Stimulated activated CD4-positive, alpha-beta T cell treated with anti-CD3 and anti-CD28 coated beads, Interleukin-1b, Interleukin-23, amount 100 ng/mL, for 24 hours (primary cell): ENCODE measurements at places on chromosomes 3 and 15.

- no peak for DNase-seq
Measured at GRCh38 chr3:124261306-124261705, 269.4 kb upstream of the ROPN1 start.

GRCh38 chr15:69037482-69037881 lies 23.0 kb downstream of the NOX5 start:
- no peak for DNase-seq

DNA sequence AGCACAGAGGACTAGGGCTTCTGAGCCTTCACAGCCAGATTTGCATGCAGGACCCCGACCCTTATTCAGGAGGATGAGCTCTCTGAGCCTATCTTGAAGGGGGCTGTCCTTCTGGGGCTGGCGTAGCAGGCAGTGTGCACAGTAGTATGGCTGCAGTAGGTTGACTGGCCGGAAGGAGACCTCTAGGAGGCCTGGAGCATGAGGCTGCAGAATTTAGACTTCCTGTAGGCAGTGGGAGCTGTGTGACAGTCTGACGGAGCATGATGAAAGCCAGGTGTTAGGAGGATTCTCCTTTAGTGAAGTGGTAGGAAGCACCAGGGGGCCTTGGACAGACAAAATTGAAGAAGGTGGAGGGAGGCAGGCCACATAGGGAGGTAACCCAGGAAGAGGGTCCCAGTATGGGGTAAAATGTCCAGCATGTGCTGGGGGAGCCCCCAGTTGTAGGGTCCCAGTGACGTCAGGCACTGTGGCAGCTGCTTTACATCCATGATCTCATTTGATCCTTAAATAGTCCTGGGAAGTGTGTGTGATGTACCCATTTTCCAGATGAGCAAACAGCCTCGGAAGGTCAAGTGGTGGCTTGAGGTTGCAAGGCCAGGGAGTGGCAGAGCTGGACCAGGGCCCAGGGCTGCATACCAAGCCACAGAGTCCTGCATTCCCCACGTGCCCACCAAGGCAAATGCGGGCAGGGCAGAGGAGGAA lies 36.1 kb downstream of the SPSB4 start:
- DNase-seq: no peak

- no peak for DNase-seq
Measured at GRCh38 chr3:71763426-71763825, 9.8 kb downstream of the GPR27 start.

GRCh38 chr15:99248000-99248715 lies 1.2 kb downstream of the TTC23 start:
- no peak for DNase-seq

- no peak for DNase-seq
Measured at GRCh38 chr3:73404435-73404834, 220.3 kb downstream of the PDZRN3 start.

GRCh38 chr3:183264268-183264667 lies 11.2 kb downstream of the B3GNT5 start:
- no peak for DNase-seq

- peak; percentile 34 for DNase-seq
Measured at GRCh38 chr3:38521391-38521987, 25.3 kb downstream of the EXOG start.

DNA sequence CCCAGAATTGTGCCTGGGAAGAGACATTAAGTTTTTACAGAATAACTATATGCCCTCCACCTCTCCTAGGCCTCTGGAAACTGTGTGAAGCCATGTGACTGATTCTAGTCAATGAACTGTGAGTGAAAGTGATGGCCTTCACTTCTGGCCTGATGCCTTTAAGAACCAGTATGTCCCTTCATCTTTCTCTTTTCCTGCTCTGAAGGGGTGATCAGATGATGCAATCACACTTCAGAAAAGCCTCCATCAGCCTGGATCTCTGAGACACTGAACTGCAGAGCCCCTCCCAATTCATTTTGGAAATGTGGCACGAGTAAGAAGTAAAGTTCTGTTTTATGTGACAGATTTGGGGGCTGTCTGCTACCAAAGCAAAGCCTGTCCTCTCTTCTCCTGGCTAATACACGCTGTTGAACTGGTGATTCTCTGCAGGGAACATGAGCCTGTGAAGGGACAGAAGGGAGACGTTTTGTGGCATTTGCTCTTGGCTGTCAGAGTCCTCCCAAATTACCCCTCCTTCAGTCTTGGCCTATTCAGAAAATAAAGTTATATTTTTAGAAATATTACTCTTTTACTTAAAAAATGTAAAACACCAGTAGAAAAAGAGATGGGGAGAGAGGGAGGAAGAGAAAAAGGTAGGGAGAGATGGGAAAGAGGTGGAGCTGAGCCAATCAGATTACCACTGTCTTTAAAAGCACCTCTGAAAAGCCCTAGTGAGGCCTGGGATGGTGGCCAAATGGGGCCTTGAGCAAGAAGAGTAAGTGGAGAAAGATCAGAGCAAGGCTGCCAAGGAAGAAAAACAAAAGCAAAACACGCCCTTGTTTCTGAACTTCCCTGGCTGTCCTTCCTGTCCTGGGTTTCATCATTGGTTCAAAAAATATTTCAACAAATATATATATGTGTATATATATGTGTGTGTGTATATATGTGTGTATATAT lies 40.9 kb upstream of the RYK start:
- no peak for DNase-seq

- no peak for DNase-seq
Measured at GRCh38 chr3:71464613-71465012, 118.9 kb downstream of the FOXP1 start.

- DNase-seq: no peak
Measured at GRCh38 chr15:67843571-67844387, 3.9 kb upstream of the RNU6-1 start.

DNA sequence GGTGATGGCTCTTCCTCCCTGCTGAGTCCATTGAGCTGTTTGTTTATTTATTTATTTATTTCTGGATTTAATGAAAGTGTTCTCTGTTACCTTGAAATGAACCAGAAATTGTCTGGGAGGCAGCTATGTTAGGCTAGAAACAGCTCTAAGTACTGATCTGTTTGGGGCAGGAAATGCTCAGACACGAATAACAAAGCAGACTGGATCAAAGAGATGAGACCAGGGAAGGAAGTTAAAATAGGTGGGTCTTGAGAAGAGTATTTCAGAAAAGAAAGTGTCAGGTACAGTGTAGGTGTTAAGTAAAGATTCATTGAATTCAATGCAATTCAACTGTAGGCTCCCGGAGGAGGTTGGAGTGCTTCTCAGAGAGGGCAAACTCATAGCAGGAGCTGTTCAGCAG lies 173.3 kb downstream of the IL20RB start:
- no peak for DNase-seq

DNA sequence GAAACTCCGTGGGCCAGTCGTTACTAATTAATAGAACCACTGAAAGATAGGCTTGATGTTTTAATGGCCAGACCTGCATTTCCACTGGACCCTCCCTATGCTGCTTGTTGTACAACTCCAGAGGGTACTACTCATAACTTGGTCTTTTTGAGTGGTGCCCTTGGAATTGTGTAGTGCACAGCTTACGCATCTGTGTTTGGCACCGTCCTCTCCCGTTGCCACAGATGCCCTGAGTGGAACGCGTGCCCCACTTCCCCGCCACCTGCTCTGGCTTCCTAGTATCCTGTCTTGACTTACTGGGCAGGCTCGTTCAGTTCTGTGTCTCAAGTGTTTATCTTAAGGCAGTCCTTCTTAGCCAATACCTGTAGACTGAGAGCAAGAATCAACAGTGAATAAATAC lies 78.7 kb downstream of the USP13 start:
- DNase-seq: no peak

GRCh38 chr15:77059786-77060361 lies 11.0 kb downstream of the TSPAN3 start:
- no peak for DNase-seq

DNA sequence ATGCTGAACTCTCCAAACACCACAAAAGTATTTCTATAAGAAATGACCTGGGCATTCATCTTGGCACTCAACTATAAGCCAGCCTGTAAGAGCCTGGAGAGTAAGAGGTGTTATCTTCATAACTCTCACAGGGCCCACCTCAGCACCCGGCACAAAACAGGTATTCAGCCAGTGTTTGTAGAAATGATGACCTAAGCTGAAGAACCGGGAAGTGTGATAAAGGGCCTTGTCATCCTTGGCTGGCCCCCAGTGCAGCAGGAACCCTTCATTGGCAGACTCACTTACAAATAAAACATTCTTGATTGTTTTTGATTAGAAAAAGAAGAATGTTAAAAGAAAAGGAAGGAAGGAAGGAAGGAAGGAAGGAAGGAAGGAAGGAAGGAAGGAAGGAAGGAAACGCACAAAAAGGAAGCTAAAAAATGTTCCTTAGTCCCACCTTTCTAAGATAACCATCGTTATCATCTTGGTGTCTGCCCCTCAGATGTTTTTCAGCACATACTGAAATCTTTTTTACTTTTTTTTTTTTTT lies 52.1 kb downstream of the DAPK2 start:
- DNase-seq: no peak

DNA sequence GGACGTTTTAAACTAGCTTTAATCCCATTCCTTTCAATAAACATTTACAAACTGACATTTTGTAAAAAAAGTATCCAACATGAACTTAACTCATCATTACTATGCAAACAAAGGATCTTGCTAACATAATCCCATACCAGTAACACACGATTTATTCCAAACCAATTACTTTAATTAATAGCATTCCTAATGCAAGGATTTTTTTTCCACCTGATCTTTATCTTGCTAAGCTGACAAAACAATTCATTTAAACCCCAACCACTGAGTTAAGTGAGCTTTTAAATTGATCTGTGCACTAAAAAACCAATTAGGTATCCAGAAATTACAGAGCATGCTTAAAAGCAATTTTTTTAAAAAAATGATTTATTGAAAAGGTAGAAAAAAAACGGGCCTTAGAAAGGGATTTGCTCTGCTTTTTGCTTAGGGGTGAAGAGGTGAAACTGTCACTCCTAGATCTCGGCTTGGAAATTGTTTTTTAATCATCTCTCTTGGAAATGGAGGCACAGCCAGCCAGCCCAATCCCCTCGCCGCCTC lies 1.2 kb downstream of the SH3BP5 start:
- DNase-seq: no peak

GRCh38 chr3:139588450-139588849 lies 48.9 kb upstream of the RBP1 start:
- DNase-seq: no peak

DNA sequence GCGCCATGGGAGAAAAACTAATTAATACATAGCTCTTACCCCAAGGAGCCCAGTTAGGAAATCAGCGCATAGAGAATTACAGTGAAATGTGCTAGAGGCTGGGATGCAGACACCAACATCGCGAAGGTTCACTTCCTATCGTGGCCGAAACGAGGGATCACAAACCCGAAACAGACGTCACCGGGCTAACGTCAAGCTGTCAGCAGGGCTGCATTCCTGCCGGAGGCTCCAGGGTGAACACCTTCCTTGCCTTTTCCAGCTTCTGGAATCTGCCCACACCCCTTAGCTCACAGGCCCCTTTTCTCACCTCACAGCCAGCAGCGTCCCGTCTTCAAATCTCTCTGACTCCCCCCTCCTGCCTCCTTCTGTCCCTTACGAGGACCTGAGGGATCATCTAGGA lies 13.0 kb downstream of the GP5 start:
- DNase-seq: no peak

GRCh38 chr3:127491323-127491722 lies 99.2 kb downstream of the TPRA1 start:
- no peak for DNase-seq

DNA sequence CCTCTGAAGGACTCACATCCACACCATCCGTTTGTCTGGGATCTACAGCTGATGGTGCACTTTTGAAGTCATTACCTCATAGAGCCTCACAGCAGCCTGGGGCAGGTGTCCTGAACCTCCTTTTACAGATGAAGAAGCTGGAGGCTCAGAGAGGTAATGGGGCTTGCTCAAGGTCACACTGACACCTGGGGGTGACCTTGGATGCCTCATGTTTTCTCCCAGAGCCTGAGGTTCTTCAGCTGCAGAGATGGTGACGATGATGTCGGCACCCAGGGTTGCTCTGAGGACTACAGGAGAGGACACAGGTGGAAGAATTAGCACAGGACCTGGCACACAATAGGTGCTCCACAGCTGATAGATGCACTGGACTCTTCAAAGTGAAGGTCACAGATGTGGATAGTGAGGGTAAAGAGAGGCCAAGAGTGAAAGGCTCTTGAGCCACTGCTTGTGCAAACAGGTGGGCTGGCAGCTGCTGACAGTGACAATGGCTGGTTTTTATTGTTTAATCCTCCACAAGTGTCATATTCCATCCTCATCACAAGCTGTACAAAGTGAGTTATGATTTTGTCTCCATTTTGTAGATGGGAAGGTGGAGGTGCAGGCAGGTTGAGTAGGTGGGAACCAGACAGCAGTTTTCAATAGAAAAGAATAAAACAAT lies 17.4 kb upstream of the ATP2B2 start:
- DNase-seq: no peak

DNA sequence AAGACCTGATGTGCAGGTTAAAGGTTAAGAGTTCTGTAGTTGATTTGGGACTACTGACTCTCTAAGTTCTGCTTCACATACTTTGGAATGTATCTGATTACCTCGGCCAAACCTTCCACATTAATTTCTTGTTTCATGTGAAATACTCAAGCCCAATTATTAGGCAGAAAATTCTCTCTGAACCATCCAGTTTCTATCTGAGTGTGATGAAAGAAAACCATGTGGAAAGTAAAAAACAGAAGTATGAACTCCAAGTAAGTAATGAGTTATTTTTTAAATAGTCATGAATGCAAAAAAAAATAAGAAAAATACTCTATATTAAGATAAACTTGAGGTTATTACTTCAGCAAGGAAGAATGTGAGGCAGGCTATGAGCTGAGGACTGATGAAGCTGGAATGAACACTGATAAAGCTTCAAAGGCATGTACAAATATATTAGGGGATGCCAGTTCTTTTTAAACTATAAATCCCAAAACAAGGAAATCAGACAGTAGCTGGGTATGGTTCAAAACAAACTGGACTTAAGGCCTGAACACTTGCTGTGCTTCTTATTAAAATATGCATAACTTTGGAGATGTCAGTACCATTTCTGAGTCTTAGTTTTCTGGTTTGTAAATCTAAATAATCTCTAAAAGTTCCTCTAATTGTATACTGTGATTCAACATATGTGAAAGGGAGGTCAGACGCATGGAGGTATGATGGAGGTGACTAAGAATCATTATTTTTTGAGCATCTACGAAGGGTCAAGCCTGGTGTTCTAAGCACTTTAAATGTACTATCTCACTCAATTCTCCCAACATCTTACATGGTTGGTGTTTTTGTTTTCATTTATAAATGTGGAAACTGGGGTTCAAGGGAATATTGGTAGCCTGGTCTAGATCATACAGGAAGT lies 59.6 kb downstream of the COL6A6 start:
- DNase-seq: no peak

- no peak for DNase-seq
Measured at GRCh38 chr3:12227833-12228232, 61.0 kb upstream of the PPARG start.

DNA sequence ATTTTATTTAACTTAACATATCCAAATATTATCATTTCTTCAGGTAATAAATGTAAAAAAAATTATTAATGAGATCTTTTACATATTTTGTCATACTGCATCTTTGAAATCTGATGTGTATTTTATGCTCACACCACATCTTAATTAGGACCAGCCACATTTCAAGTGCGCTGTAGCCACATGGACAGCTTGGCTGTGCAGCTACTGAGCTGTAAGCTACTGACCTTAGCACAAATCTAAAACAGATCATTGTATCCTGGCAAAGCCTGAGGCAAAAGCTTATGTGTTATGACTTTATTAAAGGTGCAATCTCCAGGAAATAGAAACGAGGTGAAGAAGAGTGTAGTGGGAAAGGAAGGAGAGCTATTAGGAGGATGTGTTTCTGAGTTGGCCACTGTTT lies 126.7 kb upstream of the UBE2E2 start:
- no peak for DNase-seq
